ENCODE measurements at places on chromosomes 7 and 10.

GRCh38 chr10:124222318-124222987, 129.1 kb upstream of the CHST15 start:
- DNase-seq = peak; percentile 10

GRCh38 chr10:61835069-61835945, 66.2 kb upstream of the ARID5B start:
- DNase-seq = peak; percentile 82

GRCh38 chr7:11804621-11805020, 27.4 kb downstream of the THSD7A start:
- no peak for DNase-seq

DNA sequence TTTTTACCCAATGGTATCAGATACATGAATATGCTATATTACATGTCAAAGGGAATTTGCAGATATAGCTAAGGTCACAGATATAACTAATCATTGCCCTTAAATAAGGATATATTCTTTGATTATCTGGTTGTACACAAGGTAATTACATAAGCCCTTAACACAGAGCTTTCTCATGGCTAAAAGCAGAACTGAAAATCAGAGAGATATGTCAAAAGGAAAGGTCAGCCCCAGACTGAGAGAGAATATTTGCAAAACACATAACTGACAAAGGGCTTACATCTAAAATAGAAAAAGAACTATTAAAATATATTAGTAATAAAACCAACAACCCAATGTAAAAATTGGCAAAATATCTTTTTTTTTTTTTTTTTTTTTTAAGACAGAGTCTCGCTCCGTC, 1029.5 kb upstream of the LRRN3 start:
- DNase-seq = no peak

- peak; percentile 97 for DNase-seq
Observed at GRCh38 chr10:30812018-30812851, 182.7 kb upstream of the LYZL2 start.

- DNase-seq = no peak
Observed at GRCh38 chr10:24886290-24886680, 66.1 kb downstream of the PRTFDC1 start.

DNA sequence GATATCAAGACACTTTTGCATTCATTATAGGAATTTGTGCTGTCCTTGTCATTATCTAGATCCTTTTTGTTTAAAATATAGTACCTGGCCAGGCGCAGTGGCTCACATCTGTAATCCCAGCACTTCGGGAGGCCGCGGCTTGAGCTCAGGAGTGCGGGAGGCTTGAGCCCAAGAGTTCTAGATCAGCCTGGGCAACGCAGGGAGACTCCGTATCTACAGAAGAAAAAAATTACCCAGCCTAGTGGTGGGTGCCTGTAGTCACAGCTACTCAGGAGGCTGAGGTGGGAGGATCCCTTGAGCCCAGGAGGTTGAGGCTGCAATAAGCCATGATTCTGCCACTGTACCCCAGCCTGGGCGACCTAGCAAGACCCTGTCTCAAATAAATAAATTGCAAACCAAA, 621 bp upstream of the MORN4 start:
- DNase-seq = no peak

DNA sequence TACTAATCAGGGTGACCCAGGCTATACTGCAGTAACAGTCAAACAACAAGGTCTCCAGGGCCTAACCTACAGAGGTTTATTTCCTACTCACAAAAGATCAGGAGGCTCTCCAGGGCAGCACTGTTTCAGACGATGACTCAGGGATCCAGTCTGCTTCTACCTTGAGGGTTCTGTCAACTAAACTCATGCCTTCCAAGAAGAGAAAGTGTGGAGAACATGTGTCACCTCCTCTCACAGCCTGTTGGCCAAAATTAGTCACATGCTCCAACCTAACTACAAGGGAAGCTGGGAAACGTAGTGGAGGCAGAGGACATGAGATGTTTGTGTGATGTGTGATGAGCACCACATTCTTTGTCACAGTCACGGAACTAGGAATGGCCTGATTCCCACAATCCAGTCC, 14.7 kb upstream of the INA start:
- DNase-seq = no peak

- no peak for DNase-seq
Observed at GRCh38 chr10:89975071-89975470, 273.7 kb downstream of the KIF20B start.

DNA sequence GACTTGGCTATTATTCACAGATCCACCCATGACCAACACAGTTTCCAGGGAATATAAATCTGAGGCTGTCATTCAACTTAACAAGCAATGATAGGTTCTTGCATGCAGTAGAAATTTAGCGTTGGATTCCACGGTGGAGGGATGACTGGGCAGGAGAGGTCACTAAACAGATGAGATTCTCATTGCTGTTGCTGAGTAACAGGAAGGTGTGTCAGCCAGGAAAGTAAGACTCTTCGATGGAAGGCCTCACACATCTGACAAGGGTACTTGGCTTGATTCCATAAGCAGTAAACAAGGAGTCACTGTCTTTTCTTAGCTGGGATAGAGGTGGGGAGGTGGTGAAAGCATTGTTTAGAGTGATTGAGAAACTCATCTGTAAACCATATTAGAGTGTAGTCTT, 1152.0 kb downstream of the SORCS3 start:
- DNase-seq = no peak

DNA sequence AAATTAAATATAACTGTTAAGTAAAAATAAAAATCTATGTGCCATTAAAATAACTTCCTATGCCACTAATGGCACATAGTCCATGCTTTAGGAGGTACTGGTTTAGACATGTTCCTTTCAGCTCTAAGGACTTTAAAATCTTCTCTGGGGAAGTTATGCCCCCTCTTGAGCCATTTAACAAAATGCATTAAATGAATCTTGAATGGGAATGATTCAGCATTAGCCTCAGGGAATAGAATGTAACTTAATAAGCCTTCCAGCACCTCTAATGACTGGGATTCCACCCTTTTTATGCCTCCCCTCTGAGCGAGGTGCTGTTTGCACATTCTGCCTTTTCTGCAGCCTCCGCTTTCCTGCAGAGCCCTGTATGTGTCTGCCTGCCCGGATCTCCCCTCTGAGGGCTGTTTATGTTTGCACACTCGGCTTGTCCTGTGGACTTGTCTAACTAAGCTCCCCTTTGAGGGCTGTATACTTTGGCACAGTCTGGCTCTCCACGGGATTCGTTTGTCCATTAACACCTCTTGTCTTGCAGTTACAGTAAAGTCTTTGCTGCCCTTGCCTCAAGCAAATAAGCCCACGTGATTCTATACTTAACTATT, 108.4 kb upstream of the HPS1 start:
- no peak for DNase-seq

GRCh38 chr7:20290505-20291111, 40.1 kb upstream of the ITGB8 start:
- no peak for DNase-seq

DNA sequence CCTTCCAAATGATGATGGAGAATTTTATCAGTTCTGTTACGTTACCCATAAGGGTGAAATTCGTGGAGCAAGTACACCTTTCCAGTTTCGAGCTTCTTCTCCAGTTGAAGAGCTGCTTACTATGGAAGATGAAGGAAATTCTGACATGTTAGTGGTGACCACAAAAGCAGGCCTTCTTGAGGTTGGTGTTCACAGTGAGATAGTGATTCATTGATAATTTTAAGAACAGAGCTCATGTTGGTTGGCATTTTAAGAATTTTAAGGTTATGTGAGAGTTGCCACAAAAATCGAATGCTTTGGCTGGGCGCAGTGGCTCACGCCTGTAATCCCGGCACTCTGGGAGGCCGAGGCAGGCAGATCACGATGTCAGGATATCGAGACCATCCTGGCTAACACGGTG, 25.9 kb downstream of the TAX1BP1 start:
- DNase-seq = no peak

DNA sequence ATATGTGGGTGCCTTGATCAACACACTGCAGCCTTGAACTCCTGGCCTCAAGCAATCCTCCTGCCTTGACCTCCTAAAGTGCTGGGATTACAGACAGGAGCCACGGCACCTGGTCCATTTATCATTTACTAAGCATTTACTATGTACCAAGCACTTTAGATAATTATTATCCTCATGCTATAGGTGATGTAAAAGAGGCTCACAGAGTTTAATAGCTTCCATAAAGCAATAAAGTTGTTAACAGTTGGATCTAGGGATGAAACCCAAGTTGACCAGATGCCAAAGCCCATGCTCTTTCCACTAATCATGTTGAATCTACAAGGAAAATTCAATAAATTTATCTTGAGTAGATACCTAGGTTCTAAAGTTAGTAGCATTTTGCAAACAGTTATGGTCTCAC, 5.0 kb downstream of the NAPEPLD start:
- no peak for DNase-seq

GRCh38 chr10:44958898-44959246, 730 bp upstream of the RASSF4 start:
- no peak for DNase-seq

GRCh38 chr10:3400348-3400747, 227.8 kb upstream of the PITRM1 start:
- DNase-seq = peak; percentile 54

DNA sequence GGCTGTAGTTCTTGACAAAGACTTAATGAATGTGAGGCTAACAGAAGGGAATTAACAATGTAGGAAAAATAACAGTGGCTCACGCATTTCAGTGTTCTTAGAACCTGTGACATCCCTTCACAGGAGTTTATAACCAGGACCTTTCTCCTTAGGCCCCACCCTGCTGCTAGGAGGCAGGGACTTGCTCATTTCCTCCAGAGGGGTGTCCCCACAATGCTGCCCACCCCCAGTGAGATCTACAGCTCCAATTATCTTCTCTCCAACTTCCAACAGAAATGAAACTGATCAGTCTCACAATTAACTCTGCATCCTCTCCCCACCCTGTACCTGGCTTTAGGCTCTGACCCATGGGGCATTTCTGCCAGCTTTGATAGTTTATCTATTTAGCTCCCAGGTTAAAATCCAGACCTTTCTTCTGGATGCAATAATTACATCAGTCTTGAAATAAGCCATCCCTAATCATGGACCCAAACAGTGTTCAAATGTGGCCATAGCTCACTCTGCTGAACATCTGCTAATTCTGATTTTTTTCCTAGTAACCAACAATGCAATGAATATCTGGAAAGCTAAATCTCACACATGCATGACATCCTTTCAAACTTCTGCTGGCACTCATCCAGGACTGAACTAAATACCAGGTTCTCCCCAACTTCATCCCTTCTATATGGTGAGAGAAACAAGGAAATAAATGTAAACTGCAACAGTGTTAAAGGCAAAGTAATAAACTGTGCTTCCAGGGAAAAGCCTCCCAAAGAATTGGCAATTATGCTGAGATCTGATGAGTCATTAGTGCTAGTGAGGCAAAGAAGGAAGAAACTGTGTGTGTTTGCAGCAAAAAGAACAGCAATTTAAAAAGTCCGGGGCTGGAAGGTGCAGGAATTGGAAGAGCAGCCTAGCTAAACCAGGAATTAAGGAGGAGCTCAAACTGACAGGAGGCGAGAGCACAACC, 64.6 kb downstream of the HERPUD2 start:
- peak; percentile 39 for DNase-seq

- no peak for DNase-seq
Observed at GRCh38 chr10:99393683-99394082, 36.7 kb downstream of the GOT1 start.

DNA sequence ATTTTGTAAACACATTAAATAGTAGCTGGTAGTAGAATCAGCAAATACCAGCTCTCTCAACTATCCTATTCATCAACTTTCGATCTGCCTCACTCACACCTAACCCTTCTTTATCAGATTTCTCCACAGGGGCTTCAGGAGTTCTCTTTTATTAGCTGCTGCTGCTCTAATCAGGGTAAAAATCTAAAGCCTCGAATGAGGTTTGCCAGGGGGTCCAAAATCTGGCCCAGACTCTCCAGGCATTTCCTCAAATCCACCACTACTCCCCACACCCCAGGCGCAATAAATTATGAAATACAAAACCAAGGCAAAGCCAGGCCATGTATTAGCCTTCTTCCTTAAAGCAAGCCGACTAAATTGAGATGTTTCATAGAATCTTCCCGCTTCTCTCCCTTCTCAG, 2.3 kb downstream of the RNF216 start:
- DNase-seq = no peak

- DNase-seq = peak; percentile 99
Observed at GRCh38 chr10:77350711-77351119, 286.9 kb downstream of the KCNMA1 start.

GRCh38 chr10:133072720-133073390, 14.9 kb upstream of the ADGRA1 start:
- no peak for DNase-seq

- no peak for DNase-seq
Observed at GRCh38 chr10:97307441-97307840, 11.6 kb upstream of the FRAT1 start.

DNA sequence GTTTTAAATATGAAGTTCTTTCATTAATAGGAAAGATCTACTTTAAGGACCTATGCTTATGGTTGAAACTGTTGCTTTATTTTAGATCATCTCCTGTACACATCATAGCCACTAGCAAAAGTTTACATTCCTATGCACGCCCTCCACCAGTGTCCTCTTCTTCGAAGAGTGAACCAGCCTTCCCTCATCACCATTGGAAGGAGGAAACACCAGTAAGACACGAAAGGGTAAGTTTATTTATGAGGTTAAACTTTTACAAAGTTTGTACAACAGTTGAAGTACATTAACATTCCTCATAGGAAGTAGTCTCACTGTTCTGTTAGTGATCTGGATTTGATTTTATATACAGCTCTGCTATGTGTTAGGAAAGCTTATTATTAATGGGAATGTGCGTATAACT, 16.9 kb downstream of the HBP1 start:
- DNase-seq = no peak

DNA sequence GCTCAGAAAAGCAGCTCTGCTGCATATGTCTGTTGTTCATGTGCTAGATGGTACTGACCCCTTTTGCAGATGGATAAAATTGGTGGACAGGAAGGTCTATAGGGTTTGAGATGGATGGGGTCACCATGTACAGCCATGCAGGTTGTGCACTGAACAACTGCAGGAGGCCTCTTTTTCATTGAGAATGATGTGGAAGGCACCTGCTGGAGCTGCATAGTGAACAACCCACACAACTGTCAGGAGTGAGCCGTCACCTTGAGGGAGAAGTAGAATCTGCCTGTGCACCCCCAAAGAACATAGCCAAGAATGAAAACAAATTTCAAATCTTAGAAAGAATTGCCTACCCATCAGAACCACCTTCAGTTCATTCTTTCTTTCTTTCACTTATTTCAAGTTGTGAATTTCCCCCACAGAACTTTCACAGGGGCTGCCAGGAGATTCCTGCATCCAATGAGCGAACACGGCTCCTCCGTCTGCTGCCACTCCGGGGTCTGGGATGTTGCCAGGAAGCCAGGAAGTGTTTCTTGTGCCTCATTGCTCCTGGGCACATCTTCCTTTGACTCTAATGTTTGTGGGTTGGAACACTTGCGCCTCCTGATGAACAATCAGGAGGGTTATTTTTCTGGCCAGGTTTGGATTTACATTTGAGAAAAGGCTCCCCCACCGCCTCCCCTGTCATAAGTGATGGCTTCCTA, 53.7 kb upstream of the DOCK1 start:
- no peak for DNase-seq

DNA sequence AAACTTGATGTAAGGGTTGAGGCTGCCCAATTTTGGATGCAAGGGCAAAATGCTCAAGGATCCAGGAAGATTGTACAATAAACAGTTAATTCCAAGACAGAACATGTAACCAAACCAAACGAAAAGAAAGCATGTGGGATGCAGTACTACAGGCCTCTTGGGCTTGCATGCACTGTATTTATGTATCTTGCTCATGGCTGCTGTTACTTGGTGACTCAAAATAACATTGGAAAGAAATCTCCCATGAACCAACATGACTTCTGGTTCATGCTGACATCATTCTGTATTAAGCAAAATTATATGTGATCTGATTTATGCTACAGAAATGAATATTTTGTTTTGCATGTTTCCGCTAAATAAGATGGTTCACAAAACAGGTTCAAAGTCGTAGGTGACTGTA, 65.9 kb upstream of the FZD1 start:
- no peak for DNase-seq

GRCh38 chr10:24645784-24646183, 77.9 kb downstream of the ARHGAP21 start:
- no peak for DNase-seq

All from astrocyte (in vitro differentiated cells and primary cell).